Right atrium auricular region (tissue), 2 donors: ENCODE measurements at places on chromosomes 16 and 17.

DNA sequence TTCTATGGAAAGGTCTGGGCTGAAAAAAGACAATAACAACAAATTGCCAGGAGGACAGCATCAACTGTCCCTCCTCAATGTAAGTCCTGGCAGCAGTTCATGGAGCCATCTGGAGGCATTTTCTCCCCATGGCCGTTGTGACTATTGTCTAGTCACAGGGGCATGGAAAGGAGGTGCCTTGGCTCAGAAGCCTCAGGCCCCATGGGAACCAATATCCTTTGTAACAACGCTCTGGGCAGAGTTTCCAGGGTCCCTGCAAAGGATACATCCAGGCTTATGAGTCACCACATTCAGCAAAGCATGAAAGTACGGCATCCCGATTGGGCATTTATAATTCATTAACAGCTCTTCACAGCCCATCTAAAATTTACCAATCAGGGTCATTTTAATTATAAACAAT is 85.2 kb downstream of the GLG1 start:
- DNase-seq = no peak

DNA sequence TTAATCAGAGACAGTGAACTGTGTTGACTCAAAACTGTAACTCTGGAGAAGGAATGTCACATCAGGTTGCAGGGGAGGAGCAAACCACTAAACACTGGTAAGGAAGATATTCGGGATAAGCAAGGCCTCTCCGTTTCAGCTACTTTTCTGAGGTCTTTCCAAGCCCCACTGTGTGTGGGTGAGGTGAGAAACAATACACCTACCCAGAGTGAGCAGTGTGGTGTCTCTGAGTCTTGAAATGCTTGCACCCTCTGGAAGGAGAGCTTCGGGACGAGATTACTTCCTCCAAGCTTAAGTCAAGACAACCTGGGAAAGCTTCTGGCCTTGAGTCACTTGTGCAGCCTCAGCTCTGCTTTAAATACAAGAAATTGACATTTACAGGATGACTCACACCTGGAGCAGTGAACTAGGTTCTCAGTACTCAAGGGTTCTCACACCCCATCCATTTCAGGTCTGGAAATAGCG is 2.5 kb upstream of the MAP3K14 start:
- DNase-seq = no peak

DNA sequence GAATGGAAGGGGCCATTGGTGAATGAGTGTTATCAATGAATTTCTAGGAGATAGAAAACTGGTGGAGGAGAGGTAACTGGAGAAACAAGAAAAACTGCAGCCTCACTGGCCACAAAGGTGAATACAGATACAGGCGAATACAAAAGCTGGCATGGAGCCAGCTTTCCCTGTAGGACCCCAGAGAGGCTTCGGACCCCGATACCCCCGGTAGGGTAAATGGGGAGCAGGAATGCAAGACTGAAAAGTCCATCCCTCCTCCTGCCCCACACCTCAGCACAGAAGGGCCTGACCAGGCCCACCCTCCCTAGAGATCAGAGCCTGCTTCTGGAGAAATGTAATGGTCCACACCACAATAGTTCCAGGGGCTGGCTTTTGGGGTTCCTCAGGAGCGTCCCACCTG is 4.9 kb upstream of the MYLK3 start:
- no peak for DNase-seq

- no peak for DNase-seq
Measured at GRCh38 chr16:11251525-11252481, 4.2 kb downstream of the SOCS1 start.

DNA sequence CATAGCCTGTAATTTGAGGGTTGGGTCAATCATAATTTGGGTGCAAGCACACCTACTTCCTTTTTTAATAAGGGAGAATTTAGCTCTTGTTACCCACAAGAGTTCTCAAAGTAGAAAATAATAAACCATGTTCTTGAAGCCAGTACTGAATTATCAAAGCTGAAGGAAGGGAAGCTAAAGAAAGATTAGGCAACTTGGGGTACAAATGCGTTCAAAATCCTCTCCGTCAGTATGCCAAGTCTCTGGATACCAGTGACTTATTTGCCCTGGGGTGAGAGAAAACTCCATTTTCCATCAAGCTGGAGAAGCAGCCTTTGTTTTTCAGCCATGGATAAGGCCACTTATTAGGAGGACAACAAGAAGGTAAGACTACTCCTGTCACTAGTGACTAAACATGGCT is 23.5 kb upstream of the DHRS13 start:
- DNase-seq = no peak

- DNase-seq = no peak
Measured at GRCh38 chr17:30922235-30923030, 688 bp downstream of the ADAP2 start.

- no peak for DNase-seq
Measured at GRCh38 chr17:73838815-73839214, 194.6 kb upstream of the SDK2 start.

- DNase-seq = no peak
Measured at GRCh38 chr17:35002876-35003551, 22.7 kb downstream of the LIG3 start.

GRCh38 chr16:17367923-17368322 is 102.8 kb downstream of the XYLT1 start:
- no peak for DNase-seq

- DNase-seq = no peak
Measured at GRCh38 chr17:80442764-80443163, 27.8 kb downstream of the ENDOV start.
